Natural killer cell (primary cell): ENCODE measurements at places on chromosomes 7 and 10. TPM values are rescaled to one million over a fixed set of nuclear protein-coding genes. Genes with fewer than 3 reads are reported as not detected.

GRCh38 chr7:95730493-95731280 is 41.7 kb upstream of the DYNC1I1 start:
- no peak overlapping the region for H3K27ac ChIP-seq
- no peak overlapping the region for H3K4me3 ChIP-seq
- no peaks in the 10 kb centered on the region for H3K27me3 ChIP-seq
- no peaks in the 10 kb centered on the region for H3K36me3 ChIP-seq

- no peaks in the 10 kb centered on the region for H3K27me3 ChIP-seq
- H3K36me3 ChIP-seq = no peaks in the 10 kb centered on the region
- no peak overlapping the region for H3K4me3 ChIP-seq
- DNase-seq = no peak
- H3K4me1 ChIP-seq = peaks cover 9% of the 10 kb centered on the region
- H3K27ac ChIP-seq = no peak overlapping the region
Measured at GRCh38 chr7:13851736-13852135, 137.7 kb downstream of the ETV1 start.

- H3K27ac ChIP-seq = no peak overlapping the region
- H3K4me1 ChIP-seq = no peaks in the 10 kb centered on the region
- H3K36me3 ChIP-seq = no peaks in the 10 kb centered on the region
- no peak for DNase-seq
- no peak overlapping the region for H3K4me3 ChIP-seq
Measured at GRCh38 chr7:44265728-44266127, 59.7 kb downstream of the CAMK2B start.

- H3K27me3 ChIP-seq = no peaks in the 10 kb centered on the region
- no peaks in the 10 kb centered on the region for H3K36me3 ChIP-seq
- H3K4me3 ChIP-seq = no peak overlapping the region
- no peak overlapping the region for H3K27ac ChIP-seq
- DNase-seq = no peak
Measured at GRCh38 chr7:90938371-90938770, 325.9 kb upstream of the FZD1 start.

DNA sequence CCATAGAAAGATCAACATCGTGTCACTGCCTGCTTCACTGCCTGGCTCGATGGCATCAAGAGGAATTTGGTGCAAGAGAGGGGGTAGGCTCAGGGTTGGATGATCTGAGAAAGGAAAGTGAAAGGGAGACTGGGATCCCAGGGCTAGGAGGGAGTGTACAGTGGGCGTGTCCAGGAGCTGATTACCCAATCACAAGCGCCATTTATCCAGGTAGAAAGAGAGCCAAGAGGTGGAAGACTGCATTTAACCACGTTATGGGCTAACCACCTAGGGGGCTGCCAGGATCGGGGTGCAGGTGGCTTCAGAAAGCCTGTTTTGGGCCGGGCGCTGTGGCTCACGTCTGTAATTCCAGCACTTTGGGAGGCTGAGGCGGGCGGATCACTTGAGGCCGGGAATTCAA is 10.3 kb downstream of the PODXL start:
- no peak overlapping the region for H3K4me3 ChIP-seq
- no peak for DNase-seq
- no peaks in the 10 kb centered on the region for H3K36me3 ChIP-seq
- no peak overlapping the region for H3K27ac ChIP-seq
- no peaks in the 10 kb centered on the region for H3K4me1 ChIP-seq

DNA sequence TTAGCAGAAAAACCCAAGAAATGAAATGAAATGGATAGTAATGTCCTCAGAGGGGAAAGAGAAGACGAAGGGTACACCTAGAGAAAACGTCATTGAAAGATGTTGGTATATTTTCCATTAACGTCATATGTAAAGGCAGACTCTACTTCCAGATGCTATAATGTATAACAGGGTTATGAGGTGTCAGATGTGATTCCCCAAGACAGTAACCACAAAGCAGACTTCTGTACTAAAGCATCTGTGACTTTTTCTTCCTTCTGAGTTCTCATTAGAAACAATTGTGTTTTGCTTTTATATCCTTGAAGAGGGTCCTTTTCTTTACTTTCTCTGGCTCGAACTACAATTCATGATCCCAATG is 37.4 kb downstream of the LRRC72 start:
- H3K27ac ChIP-seq = no peak overlapping the region
- no peaks in the 10 kb centered on the region for H3K27me3 ChIP-seq
- DNase-seq = no peak
- H3K4me1 ChIP-seq = no peaks in the 10 kb centered on the region

GRCh38 chr7:74338366-74339108 is 49.3 kb downstream of the CLIP2 start:
- no peaks in the 10 kb centered on the region for H3K36me3 ChIP-seq
- H3K4me3 ChIP-seq = no peak overlapping the region
- H3K27ac ChIP-seq = no peak overlapping the region
- no peaks in the 10 kb centered on the region for H3K27me3 ChIP-seq

GRCh38 chr7:151381348-151382078 is 28.3 kb downstream of the WDR86 start:
- DNase-seq = peak; percentile 84
- peaks cover 16% of the 10 kb centered on the region for H3K36me3 ChIP-seq
- peaks cover 23% of the 10 kb centered on the region for H3K4me1 ChIP-seq
- peak overlapping the region; percentile 32 for H3K4me3 ChIP-seq
- peaks cover 11% of the 10 kb centered on the region for H3K27me3 ChIP-seq

DNA sequence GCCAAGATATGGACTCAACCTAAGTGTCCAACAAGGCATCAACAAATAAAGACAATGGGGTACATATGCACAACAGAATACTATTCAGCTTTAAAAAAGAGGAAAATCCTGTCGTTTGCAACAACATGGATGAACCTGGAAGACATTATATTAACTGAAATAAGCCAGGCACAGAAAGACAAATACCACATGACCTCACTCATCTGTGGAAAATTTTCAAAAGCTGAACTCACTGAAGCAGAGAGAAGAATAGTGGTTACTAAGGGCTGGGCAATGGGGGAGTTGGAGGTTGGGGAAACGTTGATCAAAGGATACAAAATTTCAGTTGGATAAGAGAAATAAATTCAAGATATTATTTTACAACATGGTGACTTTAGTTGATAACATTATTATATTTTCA is 221.4 kb upstream of the PITRM1 start:
- H3K36me3 ChIP-seq = no peaks in the 10 kb centered on the region
- no peaks in the 10 kb centered on the region for H3K27me3 ChIP-seq
- no peak overlapping the region for H3K27ac ChIP-seq
- DNase-seq = no peak

The CYP26C1 gene
- not detected for total RNA-seq

The ENKUR gene
- 0.73 TPM for total RNA-seq

The ZNF248 gene
- 6.3 TPM for total RNA-seq

The SPDYE6 gene
- total RNA-seq = not detected
